Fibroblast of skin of left biceps (primary cell): ENCODE measurements at places on chromosomes 16 and 17.

GRCh38 chr16:10871157-10871991 lies 5.6 kb upstream of the CIITA start:
- peak; percentile 40 for DNase-seq

DNA sequence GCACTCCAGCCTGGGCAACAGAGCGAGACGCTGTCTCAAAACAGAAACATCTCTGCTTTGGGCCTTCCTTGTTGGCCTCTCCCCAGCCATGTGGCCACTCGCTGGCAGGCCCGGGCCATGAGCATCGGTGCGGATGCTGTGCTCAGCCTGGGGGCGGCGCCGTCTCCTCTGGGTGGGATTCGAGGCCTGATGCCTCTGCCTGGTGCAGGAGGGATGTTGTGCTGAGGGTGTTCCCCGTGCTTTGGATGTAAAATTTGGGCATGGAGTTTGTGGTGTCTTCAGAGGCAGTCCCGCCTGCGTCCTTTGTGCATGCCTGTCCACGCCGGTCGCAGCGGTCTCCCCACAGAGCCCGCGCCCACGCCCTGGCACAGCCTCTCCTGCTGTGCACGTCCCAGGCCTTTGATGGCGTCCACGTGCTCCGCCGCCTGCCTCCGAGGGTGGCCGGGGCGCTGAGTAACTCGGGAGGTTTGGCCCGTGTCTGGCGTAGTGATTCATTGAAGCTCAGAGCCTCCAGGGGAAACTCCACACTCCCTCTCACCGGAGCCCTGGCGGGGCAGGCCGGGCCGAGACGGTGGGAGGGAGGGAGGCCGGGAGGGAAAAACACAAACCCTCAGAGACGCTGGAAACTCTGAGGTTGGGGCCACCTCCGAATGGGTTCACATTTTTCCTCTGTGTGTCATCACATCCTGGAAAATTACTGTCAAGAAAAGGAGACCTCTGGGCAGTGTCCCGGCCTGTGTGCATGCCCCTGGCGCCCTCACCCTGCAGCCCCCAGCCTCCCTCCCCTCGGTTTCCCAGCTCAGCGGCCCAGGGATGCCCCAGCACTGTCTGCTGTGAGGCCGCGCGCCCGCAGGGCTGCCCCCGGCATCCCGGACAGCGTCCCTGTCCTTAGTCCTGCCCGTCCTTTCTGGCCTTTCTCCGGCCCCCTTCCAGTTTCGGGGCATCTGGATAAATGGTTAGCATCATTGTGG lies 19.0 kb downstream of the CENPX start:
- peak; percentile 87 for DNase-seq

GRCh38 chr17:51700011-51700760 lies 439.8 kb downstream of the UTP18 start:
- no peak for DNase-seq

GRCh38 chr16:68370581-68371275 lies 59.9 kb downstream of the PRMT7 start:
- no peak for DNase-seq

GRCh38 chr17:59643159-59644140 lies 23.8 kb downstream of the CLTC start:
- DNase-seq = no peak

GRCh38 chr16:66298006-66298405 lies 68.5 kb upstream of the CDH5 start:
- DNase-seq = no peak

DNA sequence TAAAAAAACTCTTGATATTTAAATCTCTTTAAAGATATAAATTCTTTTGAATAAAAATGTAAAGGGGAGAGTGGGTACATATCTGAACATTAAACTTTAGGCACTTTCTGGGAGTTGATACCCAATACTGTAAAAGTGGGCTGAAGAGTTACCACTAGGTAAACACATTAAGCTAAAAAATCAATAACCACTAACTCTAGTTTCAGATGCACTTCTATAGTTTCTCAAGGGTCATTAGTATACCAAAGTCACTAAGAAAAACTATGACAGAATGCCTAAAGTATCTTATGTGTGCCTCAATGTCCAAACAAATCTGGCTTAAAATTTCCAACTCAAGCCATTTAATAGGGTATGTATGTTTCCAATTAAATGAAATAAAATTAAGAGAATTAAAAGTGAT lies 13.1 kb upstream of the CFDP1 start:
- DNase-seq = no peak

DNA sequence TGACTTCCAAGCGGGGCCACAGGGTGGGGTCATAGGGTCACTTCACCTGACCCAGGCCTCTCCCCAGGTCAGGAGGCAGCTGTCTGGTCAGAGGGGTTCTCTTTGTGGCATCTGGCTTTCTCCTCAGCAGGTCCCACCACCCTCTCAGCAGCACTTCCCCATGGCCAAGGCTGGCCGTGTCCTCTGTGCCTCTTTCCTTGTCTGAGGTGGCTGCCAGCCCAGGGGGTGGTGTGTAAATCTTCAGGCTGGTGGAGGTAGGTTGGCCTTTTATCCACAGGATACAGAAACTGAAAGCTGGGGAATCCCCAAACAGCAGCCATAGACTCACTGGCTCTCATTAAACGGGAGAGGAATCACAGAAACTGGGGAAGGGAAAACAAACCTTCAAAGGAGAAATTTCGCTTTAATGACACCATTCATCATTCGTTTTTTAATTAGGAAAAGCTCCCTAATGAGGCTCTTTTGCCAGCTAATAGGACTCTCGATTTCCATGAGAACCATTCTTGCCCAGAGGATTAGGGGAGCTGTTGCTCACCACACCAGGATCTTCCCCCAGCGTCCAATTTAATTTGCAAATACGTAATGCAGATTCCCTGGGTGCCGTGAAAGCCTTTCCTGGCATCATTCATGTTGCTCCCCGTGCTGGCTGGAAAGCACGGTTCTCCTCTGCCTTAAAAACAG lies 18.0 kb downstream of the C17orf75 start:
- no peak for DNase-seq

DNA sequence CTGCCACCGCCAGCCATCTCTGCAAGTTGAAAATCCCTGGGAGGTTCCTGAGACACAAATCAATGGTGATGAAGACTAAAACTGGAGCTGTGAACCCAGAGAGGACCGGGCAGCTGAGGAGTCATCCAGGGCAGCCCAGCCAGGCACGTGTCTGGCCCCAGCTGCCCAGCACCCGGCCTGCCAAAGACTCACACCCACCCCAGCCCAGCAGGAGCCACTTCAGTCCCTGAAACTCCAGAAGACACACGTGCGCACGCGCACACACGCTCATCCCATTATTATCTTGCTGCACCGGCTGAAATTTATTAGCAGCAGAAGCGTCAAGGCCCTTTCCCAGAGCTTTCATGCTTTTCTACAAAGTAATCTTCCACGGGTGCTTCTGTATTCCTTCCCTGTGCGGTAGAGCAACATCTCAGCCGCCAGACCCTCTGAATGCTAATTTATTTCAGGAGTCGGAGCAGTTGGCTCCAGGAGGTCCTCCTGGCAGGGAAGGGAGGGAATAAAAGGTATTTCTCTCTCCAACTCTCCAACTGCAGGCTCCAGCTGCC lies 59.8 kb upstream of the RBFOX3 start:
- no peak for DNase-seq

- no peak for DNase-seq
Observed at GRCh38 chr16:1026784-1027500, 45.4 kb downstream of the SOX8 start.

DNA sequence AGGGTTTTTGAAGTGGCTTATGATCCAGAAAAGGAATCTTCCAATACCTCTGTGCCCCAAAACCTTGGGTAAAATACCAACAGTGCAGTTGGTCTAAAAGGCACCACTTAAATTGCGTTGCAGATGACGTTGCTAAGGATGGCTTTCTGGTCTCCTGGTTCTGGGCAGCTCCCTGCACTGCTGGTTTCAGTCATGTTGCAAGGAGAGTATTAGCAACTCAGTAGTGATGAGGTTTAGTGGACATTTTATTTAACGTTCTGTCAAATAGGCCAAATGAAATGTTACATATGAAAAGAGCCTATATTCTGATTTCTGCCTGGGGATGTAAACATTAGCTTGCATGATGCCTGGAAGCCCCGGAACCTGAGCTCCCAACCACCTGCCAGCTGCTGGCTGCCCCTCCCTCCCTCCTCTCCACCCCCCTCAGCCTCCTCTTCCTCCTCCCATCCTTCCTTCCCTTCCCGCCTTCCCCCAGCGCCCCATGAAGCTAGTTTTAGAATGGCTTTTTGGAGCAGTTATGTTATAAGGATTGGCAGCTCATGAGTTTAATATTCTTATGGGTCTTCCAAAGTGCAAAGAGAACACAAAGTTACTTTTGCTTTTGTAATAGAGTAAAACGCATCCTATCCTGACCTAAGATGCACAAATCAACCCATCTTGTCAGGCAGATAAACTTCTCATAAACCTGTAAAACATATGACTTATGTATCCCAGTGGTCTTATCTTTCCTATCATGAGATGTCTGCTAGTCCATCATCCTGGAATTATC lies 20.7 kb downstream of the CD7 start:
- no peak for DNase-seq

- no peak for DNase-seq
Observed at GRCh38 chr17:47993964-47994363, 23.1 kb downstream of the CDK5RAP3 start.

- DNase-seq = no peak
Observed at GRCh38 chr17:50308666-50309065, 34.4 kb downstream of the TMEM92 start.

- no peak for DNase-seq
Observed at GRCh38 chr16:86716649-86717048, 138.3 kb downstream of the FOXL1 start.

DNA sequence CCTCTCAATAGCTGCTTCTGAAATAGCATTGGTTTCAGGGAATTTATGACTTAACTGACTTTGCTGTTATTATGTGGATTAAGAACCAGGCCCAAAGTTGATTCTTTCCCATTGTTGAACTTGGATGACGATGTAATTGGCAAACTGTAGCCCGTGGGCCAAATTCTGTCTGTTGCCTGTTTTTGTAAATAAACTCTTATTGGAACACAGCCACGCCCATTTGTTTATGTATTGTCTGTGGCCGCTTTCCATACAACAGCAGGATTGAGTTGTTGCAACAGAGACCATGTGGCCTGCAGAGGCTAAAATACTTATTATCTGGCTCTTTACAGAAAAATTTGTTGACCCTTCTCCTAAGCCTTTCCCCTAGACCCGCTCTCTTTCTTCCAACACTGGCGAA lies 31.6 kb downstream of the NTN1 start:
- no peak for DNase-seq

DNA sequence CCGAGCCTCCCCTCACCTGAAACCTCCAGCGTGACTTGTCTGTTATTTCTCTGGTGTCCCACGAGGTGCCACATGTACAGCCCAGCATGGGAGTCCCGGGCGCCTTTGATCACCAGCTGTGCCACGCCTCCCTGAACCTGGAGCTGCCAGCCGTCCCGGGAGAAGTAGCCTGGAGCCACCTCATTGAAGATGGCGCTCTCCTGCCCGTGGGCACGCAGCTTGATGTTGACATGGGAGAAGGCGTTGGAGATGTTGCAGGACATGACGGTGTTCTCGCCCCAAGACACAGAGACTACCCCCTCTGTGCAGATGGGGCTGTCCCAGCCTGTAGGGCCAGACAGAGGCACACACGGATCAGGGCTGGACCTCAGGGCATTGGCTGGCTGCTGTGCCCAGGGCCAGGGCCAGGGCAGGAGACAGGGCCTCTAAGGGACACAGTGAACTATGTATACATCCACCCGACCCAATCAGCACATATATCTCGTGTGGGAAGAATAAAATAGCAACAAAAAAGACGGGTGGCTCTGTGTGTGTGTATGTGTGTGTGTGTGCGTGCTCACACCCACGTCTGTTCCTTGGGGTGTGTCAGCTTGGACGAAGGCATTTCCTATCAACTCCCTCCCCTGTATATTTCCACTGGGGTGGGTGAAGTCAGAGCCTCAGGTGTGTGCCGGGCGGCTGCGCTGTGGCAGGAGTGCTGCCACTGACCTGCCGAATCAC lies 7.3 kb upstream of the CD7 start:
- no peak for DNase-seq

DNA sequence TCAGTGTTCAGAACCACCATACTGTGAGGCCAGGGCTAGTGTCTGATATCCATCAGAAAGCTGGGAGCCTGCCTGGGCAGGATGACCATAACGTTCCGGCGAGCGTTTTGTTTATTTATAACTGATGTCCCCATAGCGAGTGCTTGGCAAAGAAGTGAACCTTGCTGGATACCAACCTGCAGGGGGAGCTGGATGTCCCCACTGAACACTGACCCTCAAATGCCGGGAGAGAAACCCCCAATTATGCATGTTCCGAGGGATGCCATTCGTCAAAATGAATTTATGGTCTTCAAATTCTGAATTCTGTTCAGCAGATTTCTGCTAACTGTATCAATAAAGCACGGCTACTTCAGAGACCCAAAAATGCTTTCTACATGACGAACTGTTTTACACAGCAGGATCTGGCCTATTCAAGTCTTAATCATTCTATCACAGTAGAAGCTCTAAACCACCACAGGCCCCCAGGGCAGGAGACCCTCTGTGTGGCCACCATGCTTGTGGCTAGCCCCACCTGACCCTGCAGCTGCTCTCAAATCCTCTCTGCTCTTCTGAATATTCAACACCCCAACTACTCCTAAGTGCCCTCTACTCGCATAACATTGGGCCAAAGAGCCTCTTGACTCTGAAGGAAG lies 15.2 kb downstream of the MED24 start:
- DNase-seq = peak; percentile 31

- DNase-seq = no peak
Observed at GRCh38 chr17:46109603-46110189, 83.5 kb downstream of the KANSL1 start.

DNA sequence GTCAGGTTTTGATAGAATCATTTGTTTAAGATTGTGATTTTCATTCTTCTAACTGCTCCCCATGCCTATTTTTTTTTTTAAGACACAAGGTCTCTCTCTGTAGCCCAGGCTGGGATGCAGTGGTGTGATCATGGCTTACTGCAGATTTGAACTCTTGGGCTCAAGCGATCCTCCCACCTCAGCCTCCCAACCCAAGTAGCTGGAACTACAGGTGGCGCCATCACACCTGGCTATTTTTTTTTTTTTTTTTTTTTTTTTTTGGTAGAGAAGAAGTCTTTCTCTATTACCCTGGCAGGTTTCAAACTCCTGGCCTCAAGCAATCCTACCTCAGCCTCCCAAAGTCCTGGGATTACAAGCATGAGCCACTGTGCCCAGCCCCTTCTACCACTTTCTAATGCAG lies 223.3 kb downstream of the CBLN1 start:
- no peak for DNase-seq

- no peak for DNase-seq
Observed at GRCh38 chr17:74272731-74273201, 1.3 kb upstream of the DNAI2 start.

- no peak for DNase-seq
Observed at GRCh38 chr17:17077861-17078732, 35.8 kb downstream of the MPRIP start.

GRCh38 chr17:48213797-48214196 lies 106.2 kb downstream of the SNX11 start:
- no peak for DNase-seq

DNA sequence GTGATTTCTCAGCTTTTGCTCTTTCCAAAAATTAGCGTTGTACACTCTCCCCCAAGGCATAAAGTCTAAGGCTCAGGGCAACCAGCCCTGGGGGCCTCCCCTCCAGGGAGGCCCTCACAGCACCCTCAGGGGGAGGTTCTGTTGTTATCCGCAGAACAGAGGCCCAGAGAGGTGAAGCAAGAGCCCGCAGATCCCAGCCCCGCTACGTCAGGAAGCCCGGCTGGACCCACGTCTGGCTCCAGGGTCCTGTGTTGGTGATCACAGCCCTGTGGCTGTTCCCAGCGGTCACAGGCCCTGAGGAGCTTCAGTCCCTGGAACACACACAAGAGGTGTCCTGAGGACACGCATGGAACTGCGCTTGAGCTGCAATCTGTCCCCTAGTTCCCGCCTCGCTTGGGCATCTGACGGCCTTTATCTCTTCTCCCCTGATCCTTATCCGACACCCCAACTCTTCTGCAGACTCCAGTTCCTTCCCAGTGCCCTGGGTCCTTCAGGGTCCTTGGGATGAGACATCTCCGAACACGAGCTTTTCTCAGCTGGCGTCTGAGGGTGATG lies 1.1 kb upstream of the ZG16B start:
- DNase-seq = no peak
